ENCODE measurements at places on chromosomes 12 and 14.

DNA sequence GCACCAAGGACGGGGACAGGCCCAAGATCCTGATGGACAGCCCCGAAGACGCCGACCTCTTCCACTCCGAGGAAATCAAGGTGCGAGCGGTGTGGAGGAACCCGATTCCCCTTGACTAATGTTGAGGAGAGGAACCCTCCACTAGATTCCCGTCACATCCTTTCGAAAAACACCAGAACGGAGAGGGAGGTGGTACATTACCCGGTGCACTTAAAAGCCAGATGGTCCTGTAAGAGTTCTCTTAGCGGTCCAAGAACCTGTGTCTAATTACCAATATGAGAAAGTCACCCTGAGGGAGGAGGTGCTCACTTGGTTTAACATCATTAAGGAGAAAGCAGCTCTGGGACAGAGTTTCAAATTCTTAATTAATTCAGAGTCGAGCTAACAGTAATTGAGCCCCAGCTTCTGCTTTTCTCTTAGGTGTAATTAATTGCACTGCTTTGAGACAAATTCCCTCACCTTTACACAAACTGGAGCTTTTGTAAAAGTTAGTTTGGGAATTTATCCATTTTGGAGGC is 450 bp downstream of the PRKAB1 start:
- no peak for DNase-seq

GRCh38 chr12:3445119-3445978 is 45.7 kb upstream of the PRMT8 start:
- no peak for DNase-seq

DNA sequence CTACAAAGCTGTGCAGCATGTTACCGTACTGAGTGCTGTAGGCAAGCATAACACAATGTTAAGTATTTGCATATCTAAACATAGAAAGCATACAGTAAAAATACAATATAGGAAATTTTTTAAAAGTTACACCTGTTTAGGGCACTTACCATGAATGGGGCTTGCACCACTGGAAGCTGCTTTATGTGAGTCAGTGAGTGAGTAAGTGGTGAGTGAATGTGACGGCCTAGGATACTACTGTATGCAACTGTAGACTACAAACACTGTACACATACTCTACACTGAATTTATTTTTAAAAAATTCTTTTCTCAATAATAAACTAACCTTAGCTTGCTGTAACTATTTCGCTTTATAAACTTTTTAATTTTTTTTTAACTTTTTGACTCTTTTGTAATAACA is 82.1 kb upstream of the FSCB start:
- DNase-seq = no peak

- no peak for DNase-seq
Observed at GRCh38 chr14:100468557-100468956, 118.7 kb downstream of the BEGAIN start.

GRCh38 chr12:116325336-116325664 is 47.8 kb upstream of the MED13L start:
- no peak for DNase-seq

- DNase-seq = no peak
Observed at GRCh38 chr12:88946372-88946997, 366.2 kb upstream of the KITLG start.

DNA sequence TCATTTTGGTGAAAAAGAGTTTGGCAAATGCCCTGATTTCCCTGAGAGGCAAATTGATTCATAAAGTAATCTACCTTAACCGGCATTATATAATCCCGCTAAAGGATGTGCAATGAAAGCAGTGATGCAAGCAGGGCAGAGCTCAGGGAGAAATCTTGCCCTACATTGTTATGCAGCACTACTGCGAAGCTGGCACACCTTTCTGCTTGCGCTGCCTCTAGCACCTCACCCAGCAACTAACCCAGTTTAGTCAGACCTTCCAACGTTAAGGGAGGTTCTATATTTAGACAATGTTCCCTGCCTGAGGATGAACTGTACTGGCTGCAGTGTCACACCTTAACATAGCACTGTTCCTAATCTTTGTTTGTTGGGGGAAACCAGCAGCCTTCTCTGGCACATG is 60.8 kb upstream of the CCDC196 start:
- no peak for DNase-seq

DNA sequence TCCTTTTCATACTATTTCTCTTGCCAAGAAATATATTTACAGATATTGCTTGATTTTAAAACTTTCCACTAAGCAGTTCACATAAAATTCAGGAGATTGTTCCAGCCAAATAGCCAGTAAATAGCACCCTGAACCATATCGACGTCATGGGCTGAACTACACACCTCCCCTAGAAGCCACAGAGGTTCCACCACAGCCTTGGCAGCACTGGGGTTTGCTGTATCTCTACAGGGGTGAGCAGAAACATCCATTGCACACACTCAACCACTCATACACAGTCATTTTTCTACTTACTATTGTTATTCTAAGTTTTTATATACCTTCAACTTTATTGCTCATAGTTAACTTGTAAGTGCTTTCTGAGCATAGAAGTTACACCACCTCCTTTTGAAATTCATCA is 8.1 kb upstream of the EIF2S3B start:
- DNase-seq = peak; percentile 28

DNA sequence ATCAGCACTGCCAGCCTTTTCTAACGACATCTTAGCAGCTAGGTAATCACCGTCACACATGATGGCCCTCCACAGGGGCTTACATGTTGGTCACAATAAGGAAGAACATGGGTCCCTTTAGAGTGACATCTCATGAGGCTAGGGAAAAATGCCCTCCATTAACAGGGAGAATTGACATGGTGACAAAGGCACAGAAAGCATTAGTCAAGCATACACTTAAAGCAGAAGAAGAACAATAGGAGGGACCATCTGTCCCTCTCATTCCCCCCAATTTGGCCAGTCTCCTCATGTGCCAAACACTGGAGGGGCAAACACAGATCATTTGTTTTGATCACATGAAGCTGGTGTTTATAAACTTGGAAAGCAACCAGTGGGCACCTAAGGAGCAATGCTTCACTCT is 78.0 kb downstream of the GRIP1 start:
- no peak for DNase-seq

- DNase-seq = no peak
Observed at GRCh38 chr12:124795081-124795948, 68.3 kb downstream of the SCARB1 start.

GRCh38 chr12:28824193-28824846 is 324.8 kb upstream of the FAR2 start:
- no peak for DNase-seq

DNA sequence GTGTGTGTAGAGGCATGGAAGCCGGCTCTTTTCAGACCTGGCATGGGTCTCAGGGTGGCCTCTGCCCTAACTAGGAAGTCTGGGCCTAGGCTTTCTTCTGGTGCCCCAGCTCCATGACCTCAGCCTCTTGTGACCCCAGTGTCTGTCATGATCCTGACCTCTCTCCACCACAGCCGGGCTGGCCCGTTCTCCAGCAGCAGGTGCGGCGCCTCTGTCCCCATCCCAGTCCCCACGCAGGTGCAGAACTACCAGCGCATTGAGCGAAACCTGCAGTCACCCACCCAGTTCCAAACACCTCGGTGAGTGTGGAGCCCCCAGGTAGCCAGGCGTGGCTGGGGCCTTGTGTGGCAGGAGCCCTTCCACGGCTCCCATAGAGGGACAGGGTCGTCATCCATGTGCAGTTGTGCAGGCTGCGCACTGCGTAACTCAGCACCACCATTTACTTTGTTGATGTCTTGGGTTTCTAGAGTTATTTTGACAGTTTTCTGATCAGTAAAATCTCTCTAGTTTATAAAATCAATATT is 14.8 kb upstream of the PUS1 start:
- DNase-seq = no peak

GRCh38 chr12:121781998-121782979 is 11.2 kb downstream of the RHOF start:
- no peak for DNase-seq

GRCh38 chr12:6540181-6540877 is 6.0 kb downstream of the GAPDH start:
- DNase-seq = peak; percentile 33

DNA sequence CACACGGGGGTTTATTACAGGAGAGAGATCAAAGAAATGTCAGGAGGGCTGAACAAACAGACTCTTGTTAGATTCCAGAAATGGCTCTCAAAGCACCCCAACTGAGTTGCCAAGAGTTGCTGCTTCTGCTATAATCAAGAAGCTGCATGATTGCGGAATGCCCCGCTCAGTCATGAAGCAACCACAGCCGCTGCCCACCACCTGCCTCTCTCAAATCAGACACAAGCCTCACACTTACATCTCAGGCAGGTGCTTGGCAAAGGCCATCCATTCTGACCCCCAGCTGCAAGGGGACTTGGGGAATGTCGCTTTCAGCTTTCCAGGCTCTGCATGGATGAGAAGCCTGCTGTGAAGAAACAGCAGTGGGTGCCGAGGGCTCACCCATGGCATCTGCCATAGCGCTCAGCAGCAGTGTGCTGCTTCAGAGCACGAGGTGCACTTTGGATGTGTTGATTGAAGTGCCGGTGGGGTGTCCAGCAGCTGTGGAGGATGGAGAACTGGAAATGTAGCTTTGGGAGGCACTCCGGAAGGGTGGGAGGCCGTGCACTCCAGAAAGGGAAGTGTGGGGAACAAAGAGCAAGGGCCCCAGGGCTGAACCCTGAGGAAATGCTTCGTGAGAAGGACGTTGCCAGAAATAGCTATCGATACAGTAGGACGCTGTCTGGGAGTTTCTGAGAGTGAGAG is 37.7 kb downstream of the LRRC74A start:
- DNase-seq = no peak

DNA sequence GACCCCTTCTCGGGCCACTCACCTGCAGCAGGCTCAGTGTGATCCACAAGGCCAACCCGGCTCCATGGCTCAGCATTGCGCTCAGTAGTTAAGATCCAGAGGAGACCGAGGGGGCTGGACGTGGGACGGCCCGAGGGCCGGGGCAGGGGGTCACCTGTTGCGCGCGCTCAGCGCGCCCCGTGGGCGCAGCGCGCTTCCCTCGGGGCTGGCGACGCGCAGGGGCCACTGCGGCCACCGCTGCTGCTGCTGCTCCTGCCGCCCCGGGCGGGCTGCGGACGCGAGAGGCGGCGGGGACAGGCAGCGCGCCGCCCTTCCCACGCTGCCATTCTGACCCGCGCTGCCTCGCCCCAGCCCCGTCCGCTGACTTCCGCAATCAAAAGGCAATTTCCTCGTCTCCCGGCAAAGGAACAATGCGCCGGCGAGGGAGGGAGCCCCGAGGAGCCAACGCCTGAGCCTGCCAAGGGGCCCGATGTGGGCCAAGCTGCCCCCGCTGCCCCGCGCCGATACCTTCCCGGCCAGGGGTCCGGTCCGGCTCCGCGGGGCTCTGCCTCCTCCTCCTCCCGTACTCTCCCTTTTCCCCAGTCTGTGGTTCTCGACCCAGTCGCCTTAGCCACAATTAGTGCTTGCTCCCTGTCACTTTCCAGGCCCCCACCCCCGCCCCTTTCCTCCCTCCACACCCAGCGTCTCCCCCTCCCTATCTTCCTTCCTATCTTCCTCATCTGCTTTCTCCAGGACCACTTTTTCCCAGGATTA is 27.3 kb downstream of the PTPRB start:
- DNase-seq = no peak

GRCh38 chr14:72947366-72948160 is 21.3 kb downstream of the DCAF4 start:
- no peak for DNase-seq

GRCh38 chr14:68638141-68638999 is 154.5 kb downstream of the ZFP36L1 start:
- no peak for DNase-seq

DNA sequence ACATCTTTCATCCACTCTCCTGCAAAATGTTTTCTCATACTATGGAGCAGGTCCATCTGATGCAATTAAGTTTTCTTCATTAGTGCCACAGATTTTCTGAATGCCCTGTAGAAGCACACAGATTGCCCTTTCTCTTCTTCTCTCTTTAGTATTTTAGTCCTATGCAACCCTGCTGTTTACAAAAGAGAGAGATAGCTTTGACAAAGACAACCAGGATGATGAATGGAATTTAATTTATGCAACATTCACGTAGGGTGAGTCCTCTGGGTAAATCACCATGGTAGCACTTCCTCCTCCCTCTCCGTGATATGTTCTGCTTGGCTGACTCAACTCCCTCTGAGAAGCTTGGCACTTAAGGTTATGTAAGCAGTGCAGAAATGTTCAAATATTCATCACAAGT is 400.9 kb upstream of the PDE3A start:
- DNase-seq = no peak

DNA sequence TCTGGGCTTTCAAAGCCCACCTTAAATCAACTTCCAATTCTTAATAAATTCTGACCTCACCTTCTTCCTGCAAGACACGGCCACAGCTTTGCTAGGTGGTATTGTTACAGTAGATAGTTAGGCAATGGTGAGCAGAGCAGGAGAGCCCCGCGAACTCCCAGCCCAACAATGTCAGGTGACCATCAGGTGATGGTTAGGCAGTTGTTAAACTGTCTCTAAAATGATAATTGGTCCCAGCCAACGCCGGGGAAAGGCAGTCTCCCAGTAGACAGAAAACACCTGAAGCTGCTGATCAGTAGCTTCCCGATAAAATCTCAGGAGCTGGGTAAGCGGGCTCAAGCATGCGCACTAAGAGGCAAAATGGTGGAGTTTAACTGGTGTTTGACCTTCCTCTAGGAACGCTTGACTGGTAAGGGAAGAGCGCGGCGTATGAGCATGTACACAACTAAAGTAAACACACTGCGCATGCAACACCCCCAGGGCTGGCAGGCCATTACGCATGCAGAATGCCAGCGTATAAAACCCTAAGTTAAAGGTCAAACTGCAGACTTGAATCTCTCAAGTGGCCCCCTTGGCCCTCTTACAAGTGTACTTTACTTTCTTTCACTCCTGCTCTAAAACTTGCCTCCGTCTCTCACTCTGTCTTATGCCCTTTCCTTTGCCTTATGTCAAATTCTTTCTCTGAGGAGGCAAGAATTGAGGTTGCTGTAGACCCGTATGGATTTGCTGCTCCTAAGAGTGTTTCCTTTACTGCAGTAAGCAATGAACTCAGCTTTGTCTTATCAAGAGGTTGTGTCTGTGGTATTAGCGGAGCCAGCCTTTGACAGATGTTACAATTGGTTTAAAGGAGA is 113.5 kb downstream of the C12orf75 start:
- DNase-seq = no peak

- DNase-seq = no peak
Observed at GRCh38 chr14:101440496-101440895, 120.8 kb upstream of the DIO3 start.

- no peak for DNase-seq
Observed at GRCh38 chr14:89866458-89866857, 88.1 kb downstream of the EFCAB11 start.

GRCh38 chr14:66717561-66718140 is 209.7 kb downstream of the GPHN start:
- DNase-seq = no peak

All from effector CD8-positive, alpha-beta T cell (primary cell).